ENCODE measurements at places on chromosomes 13 and 19.
A peak's percentile ranks its signal among the peaks of the same experiment; 100 is the strongest.

DNA sequence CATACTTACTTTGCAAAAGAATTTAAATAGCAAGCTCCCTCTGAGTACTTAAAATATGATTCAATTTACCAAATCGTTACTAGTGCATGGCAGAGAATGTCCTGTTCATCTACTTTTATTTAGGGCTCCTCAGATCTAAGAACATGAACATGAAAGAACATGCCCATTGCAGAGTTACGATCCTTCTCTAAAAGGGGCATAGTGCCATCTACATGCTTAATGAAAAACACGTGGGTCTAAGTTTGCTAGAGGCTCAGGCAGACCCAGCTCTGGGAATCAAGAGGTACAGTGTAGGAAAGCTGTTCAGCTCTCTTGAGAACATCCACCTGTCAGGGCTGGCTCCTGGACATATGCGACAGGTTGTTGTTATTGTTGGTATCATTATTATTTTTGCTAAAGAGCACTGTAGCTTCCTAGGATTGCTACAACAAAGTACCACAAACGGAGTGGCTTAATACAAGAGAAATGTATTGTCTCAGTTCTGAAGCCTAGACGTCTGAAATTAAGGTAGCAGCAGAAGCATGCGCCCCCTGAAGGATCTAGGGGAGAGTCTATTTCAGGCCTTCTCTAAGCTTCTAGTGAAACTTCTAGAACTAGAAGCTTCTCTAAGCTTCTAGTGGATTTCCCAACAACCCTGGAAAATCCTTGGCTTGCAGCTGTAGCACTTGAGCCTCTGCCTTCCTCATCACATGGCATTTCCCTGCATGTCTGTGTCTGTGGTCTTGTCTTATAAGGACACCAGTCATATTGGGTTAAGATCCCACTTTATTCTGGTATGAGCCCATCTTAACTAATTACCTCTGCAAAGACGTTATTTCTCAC lies 133.9 kb downstream of the DCT start:
- DNase-seq: no peak

GRCh38 chr13:110700641-110701040 lies 5.3 kb downstream of the CARS2 start:
- no peak for DNase-seq

DNA sequence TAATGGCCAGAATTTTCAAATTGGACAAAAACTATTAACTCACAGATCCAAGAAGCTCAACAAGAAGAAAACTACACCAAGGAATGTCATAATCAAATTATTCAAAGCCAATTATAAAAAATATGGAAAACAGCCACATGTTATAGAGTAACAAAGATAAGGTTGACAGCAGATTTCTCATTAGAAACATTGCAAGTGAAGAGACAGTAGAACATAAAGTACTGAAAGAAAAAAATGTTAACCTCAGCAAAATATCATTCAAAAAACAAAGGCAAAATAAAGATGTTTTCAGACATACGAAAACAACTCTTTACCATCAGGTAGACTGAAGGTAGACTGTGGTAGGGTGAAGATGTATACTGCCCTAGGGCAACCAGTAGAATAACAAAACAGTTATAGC lies 83.4 kb downstream of the KCNRG start:
- no peak for DNase-seq

- DNase-seq: no peak
Measured at GRCh38 chr19:46198756-46199155, 30.8 kb upstream of the IGFL1 start.

- no peak for DNase-seq
Measured at GRCh38 chr19:49856574-49857021, 5.6 kb downstream of the PTOV1 start.

GRCh38 chr19:41427647-41428480 lies 690 bp upstream of the B3GNT8 start:
- peak; percentile 49 for DNase-seq

GRCh38 chr13:28355822-28356371 lies 139.0 kb downstream of the FLT1 start:
- DNase-seq: no peak

DNA sequence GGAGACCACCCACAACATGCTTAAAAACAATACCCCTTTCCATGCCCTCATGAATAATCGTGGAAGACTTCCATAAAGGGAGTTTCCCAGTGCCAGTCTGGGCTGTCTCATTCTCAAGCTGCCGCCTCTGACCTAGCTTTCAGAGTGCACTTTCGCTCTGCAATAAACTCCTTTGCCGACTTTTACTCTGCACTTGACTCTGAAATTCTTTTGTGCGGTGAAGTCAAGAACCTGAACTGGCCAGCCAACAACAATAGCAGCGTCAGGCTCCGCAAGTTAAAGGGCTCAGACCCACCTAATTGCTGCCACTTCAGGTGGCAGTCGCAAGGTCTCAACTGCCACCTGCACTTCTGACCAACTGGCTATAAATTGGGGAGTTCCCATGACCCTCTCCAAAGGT lies 10.3 kb upstream of the LEUTX start:
- DNase-seq: no peak

DNA sequence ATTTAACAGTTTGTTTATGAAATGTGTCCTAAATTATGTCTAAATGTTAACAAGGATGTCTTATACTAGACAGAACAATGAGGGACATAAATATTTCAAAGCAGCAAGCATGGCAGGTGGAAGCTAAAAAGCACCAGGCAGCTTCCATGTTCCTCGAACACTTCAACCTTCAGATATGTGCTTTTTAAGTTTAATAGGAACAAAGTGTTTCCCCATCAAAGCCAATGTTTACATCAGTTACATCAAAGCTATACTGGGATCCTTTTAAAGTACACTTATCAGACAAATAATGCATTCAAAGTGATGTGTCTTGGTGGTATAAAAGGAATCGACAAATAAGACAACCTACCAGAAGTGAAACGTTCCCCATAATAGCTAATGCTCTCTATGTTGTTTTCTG lies 2841.1 kb upstream of the PCDH20 start:
- DNase-seq: no peak

GRCh38 chr19:19526581-19527370 lies 1.9 kb upstream of the YJEFN3 start:
- DNase-seq: no peak

- no peak for DNase-seq
Measured at GRCh38 chr19:55901369-55902079, 30.6 kb downstream of the NLRP13 start.

- no peak for DNase-seq
Measured at GRCh38 chr19:40542202-40542859, 34.3 kb upstream of the SHKBP1 start.

- DNase-seq: no peak
Measured at GRCh38 chr19:18220632-18221275, 5.5 kb downstream of the PDE4C start.

DNA sequence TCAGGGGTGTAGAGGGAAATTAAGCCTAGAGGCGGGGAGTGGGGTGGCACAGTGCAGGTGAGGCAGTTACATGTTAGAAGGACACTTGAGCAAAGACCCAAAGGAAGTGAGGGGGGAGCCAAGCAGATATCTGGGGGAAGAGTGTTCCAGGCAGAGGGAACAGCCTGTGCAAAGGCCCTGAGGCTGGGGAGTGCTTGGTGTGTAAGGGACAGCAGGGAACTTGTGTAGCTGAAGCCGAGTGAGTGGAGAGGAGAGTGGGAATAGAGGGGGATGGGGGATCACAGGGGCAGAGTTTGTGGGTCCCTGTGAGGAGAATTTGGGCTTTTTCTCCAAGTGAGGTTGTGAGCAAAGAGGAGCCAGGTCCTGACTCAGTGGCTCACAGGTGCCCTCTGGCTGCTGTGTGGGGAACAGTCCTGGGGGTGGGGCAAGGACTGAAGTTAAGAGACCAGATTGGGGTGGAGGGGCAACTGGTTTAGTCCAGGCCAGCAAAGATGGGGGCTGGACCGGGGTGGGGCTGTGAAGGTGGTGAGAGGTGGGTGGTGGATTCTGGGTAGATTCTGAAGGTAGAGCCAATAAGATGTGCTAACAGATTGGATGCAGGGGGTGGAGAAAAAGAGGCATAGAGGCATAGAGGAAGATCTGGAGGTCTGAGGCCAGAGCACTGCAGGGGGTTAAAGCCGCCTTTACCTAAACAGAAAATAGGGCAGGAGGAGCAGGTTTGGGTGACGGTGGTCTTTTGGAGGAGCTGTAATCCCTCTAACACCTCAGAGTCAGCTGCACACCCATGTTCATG lies 75.3 kb downstream of the CACNA1A start:
- no peak for DNase-seq

- DNase-seq: no peak
Measured at GRCh38 chr13:93786846-93787489, 560.4 kb downstream of the GPC6 start.

- DNase-seq: no peak
Measured at GRCh38 chr19:6970021-6970420, 51.2 kb downstream of the MBD3L2B start.

DNA sequence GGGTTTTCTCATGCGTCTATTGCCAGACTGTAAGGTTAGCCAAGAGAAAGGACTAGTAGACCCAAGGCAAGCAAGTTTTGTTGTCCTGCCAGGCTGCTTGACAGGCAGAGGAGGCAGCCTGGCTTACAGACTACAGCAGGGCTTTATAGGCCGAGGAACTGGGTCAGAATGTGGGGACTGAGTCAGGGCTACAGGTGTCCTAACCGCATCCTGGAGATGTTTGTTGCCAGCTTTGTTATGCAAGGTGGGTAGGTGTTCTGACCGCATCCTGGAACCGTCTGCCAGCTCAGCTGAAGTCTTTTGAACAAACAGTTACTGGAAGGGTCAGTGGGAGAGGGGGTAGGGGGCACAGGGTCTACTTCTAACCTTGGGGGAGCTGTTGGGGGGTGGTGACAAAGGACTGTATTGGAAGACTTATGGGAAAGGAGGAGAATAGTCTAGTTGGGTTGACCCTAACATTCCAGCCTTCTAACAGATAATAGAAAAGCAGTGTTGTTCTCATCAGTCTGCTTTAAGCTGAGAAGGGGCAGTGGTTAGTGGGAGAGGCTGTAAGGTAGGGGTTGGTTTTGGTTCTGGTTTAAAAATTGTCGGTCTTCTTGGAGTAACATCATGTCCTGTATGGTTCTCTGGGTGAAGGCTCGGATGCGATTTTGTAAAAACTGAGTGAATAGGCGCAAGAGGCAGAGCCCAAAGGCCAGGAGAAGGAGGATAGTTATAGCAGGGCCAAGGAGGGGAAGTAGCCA lies 913.8 kb upstream of the SLITRK5 start:
- no peak for DNase-seq

DNA sequence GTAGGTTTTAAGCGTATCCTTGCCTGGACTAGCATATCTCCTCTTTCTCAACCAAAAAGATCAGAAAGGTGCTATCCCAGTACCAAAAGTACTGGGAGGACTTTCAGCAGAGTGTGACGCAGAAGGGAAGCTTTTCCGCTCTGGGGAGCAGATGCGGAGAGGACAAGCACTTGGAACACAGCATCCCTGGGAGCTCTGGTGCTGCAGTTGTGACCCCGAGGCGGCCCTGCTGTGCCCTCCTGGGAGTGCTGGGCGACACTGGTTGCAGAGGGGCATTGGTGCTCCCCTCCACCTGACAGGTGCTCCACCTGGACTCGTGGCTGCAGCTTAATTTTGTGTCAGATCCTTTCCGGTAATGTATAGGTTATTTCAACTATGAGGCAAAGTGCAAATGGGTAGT lies 3.4 kb downstream of the NAXD start:
- DNase-seq: no peak

DNA sequence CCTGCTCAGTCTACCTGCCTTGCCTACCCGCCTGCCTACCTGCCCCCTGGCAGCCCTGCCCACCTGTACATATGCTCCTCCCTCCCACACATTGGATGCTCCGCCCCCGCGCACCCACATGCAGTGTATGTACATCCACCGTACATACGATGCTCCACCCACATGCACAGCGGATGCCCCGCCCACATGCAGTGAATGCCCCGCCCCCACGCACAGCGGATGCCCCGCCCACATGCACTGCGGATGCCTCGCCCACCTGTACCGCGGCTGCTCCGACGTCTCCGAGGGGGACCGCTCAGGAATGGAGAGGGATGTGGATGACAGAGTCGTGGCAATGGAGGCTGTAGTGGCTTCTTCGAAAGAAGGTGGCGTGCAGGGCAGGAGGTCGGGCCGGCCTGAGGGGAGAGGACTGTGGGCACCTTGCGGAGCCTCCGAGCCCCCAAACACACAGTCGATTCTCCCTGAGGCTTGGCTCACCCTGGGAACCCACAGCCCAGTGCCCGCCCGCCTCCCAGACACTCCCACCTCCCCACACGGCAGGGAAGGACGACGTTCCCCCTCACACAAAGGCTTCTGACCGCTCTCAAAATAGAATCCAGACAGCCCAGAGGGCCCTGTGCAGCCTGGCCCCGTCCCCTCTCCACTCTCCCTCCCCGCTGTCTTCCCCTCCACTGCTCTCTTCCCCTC lies 16.5 kb upstream of the CACTIN start:
- no peak for DNase-seq

- DNase-seq: no peak
Measured at GRCh38 chr13:107457686-107458085, 757.6 kb downstream of the LIG4 start.

DNA sequence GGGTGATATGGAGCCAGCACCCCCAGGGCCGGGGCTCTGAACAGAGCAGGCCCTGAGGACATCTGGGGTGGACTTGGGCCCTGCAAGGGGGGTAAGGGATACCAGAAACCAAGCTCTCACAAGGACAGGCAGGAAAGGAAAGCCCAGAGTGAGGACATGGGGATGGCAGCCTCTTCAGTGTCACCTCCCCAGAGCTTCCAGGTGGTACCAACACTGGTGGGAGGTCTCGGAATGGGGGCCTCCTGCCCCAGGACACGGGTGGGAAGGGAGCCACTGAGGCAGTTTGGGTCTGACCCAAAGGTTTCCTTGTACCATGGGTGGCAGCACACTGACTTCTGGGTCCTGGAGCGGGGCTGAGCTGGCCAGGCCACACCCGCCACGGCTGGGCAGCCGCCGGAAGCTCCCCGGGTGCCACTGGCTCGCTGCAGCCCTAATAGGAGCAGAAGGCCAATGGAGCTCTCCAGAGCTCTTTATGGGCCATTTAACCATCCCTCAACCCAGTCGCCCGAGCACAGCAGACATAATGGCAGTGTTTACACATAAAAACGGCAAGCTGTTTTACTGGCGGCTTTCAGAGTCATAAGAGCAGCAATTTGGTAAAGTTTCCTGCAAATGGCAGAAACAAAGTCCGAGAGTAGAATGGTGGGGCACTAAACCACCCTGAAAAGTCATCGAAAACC lies 59.3 kb downstream of the PEPD start:
- DNase-seq: no peak

DNA sequence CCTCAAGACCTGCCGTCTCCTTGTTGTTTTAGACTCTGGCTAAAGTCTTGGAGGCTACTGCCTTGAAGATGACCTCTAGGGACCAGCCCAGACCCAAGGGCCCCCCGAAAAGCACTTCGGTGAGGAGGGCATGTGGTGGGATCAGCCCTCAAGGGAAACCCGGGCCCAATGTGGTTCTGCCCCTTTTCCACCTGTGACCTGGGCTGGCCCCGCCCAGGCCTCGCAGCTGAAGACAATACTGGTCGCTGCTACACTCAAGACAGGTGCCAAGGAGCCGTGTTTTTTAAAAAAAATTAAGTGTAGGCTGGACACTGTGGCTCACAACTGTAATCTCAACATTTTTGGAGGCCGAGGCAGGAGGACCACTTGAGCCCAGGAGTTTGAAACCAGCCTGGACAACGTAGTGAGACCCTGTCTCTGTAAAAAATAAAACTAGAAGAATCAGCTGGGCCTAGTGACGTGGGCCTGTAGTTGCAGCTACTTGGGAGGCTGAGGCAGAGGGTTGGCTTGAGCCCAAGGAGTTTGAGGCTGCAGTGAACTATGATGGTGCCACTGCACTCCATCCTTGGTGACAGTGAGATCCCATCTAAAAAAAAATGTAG lies 903 bp downstream of the TLE6 start:
- DNase-seq: no peak
